ENCODE measurements at places on chromosomes 4 and X.

DNA sequence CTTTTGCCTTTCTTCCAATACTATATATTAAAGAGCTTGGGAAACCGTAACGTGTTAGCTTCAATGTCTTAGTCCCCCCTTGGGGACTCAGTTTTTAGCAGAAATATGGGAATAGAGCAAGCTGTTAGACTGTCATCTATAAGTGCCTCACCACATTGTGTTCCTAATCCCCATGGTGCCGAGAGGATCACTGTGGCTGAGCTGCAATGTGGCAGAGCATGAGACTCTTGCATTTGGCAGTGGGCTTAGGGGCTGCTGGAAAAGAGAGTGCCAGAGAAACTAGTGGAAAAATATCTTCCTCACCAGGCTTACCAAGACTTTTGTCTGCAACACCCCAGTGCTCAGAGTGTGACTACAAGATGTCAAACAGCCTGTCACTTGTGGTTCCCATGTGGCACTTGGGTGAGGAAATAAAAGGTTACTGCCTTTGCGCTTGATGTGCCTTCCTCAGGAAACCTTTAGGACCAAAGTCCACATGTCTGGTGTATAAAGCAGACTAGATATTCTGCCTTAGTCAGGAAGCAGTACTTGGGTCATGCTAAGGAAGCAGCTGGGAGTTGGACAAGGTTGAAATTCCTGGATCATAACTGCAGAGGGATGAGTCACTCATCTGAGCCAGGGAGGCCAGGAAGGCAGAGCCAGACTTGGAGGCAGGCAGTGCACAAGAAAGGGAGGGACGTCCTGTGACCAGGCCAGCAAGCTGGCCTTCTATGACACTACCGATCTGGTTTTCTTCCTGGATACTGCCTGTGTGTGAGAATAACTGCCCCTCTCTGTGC, 9.7 kb upstream of the MAGEA4 start:
- no peak for DNase-seq

- DNase-seq, result no peak
These were observed 13.4 kb downstream of the TRPC3 start for GRCh38 chr4:121938282-121939092.

- no peak for DNase-seq
These were observed 1869.7 kb downstream of the PCDH7 start for GRCh38 chr4:32589853-32590252.

GRCh38 chrX:1821846-1822245, 207.0 kb downstream of the ASMT start:
- DNase-seq, result no peak

DNA sequence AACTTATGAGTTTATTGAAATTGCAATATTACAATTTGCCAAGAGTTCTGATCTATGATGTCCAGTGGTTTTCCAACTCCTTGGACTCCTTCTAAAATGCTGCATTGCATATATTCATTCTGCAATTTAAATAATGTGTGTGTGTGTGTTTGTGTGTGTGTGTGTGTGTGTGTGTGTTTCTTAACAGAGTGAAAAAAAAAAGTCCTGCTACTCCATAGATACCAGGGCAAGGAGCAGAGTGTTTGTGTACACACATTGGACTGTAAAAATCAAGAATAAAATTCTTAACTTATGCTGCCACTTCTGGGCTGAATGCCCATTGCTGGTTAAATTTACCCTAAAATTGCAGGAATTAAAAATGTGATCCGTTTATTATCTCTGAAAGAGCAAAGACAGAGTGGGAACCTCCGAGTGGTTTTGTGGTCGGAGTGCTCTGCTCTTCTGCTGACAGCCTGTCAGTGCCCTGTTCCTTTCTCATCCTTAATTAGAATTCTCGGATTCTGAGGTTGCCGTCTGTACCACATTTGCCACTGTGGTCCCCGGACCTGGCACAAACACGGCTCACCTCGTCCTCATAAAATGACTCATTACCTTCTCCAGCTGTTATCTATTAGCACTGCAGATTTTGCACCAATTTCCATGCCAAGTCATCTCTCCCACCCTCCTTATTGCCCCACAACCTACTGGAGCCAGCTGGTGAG, 355.5 kb downstream of the KCNIP4 start:
- DNase-seq, result no peak

DNA sequence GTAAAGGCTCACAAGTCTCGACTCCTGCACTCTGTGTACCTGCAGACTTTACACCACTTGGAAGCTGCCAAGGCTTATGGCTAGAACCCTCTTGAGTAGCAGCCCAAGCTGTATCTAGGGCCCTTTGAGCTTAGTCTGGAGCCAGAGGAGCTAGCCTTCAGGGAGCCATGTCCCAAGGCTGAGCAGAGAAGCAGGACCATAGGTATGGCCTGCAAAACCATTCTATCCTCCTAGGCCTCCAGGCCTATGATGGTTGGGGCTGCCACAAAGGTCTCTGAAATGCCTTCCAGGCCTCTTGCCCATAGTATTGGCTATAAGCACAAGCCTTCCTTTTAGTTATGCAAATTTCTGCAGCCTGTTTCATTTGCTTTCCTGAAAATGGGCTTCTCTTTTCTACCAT, 380.7 kb upstream of the CPXCR1 start:
- DNase-seq, result no peak

GRCh38 chr4:88054229-88054628, 46.8 kb downstream of the PKD2 start:
- no peak for DNase-seq

DNA sequence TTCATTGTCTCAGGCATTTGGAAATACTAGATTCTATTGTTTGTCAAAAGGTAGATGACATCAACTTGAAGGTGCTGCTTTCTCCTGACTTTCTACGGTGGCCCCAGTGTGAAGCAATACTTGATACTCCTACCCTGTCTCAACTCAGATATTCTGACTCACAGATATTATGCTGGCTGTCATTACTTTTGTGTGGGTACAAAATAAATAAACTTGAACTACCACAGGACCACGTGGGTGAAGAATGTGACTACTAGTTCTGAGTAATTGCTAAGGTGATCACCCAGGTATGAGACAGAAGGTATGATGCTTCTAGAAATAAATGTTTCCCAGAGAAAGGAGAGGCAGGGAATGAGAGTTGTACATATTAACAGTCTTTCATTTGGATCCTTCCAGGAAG, 275.3 kb upstream of the SPOCK3 start:
- DNase-seq, result no peak

DNA sequence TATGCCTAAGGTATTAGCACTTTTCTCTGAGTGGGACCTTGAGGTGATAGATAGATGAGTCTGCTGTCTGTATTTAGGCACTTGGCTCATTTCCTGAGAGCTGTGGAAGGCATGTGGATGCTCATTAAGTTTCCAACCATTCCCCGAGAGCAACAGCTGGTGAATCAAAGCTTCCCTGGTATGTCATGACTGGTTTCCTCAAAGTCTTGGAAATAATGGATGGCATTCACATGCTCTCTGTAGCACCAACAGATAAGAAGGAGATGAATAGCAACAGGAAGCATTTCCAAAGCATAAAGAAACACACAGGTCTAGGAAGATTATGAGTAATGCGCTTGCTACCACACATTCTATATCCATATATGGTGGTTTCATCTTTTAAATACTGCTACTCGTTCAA, 118.3 kb upstream of the ETNPPL start:
- DNase-seq, result no peak

GRCh38 chr4:133394971-133395627, 246.0 kb downstream of the PCDH10 start:
- no peak for DNase-seq

GRCh38 chr4:74950200-74950599, 17.3 kb downstream of the PARM1 start:
- DNase-seq, result no peak

DNA sequence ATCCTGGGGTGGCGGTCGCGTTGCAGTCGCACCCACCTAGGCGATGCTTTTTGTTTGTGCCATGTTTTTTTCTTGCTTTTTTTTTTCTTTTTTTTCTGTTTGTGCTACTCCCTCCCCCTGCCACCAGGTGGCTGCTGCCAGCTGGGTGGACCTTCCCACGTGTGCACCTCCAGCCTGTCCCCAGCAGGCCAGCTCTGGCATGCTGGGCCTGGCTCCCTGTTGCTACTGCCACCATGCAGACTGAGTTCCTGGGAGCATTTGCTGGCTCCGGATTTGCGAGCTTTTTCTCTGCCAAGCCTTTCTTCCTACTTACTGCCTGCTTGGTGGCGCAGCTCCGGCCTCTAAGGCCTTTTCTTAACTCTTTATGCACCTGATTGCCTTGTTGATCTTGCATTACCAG, 161.2 kb upstream of the WDFY3 start:
- no peak for DNase-seq

- no peak for DNase-seq
These were observed 6.9 kb downstream of the SH3TC1 start for GRCh38 chr4:8205749-8206611.

DNA sequence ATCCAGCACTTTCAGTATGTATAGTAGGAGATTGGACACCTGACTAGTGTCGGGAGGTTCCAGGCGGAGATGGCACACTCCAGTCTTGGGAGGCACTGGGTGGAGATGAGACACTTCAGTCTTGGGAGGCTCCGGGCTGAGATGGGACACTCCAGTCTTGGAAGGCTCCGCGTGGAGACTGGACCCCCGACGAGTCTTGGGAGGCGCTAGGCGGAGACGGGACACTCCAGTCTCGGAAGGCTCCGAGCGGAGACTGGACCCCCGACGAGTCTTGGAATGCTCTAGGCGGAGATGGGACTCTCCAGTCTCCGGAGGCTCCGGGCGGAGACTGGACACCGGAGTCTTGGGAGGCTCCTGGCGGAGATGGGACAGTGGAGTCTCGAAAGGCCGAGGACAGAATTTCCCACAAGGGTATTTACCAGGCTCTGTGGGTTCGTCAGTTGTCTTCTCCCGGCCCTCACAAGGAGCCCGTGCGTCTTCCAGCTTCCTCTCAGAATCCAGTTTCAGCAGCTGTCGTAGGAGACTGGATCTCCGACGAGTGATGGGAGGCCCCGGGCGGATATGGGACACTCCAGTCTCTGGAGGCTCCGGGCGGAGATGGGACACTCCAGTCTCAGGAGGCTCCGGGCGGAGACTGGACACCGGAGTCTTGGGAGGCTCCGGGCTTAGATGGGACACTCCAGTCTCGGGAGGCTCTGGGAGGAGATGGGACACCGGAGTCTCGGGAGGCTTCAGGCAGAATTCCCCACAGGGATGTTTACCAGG, 952 bp downstream of the FAM47A start:
- no peak for DNase-seq

- no peak for DNase-seq
These were observed 197.6 kb downstream of the ANTXR2 start for GRCh38 chr4:79875344-79875899.

DNA sequence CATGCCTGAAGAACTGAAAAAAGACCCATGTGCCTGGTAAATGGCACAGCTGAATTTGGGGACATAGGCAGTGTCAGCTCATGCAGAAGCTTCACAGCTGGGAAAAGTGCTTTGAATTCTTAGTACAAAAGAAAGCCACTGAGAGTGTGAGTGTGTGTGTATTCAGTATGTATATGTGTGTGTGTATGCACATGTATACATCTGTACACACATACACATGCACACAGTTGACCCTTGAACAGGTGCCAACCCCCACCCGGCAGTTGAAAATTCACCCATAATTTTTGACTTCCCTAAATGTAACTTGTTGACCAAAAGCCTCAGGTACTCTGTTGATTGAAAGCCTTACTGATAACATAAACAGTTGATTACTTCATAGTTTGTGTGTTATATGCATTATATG, 49.5 kb upstream of the ENPP6 start:
- DNase-seq, result no peak

DNA sequence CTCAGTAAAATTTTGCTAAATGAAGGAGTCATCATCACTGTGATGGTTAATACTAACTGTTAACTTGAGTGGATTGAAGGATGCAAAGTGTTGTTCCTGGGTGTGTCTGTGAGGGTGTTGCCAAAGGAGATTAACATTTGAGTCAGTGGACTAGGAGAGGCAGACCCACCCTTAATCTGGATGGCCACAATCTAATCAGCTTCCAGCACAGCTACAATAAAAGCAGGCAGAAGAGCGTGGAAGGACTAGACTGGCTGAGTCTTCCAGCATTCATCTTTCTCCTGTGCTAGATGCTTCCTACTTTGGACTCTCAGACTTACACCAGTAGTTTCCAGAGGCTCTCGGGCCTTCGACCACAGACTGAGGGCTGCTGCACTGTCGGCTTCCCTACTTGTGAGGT, 21.3 kb upstream of the WDR44 start:
- no peak for DNase-seq

DNA sequence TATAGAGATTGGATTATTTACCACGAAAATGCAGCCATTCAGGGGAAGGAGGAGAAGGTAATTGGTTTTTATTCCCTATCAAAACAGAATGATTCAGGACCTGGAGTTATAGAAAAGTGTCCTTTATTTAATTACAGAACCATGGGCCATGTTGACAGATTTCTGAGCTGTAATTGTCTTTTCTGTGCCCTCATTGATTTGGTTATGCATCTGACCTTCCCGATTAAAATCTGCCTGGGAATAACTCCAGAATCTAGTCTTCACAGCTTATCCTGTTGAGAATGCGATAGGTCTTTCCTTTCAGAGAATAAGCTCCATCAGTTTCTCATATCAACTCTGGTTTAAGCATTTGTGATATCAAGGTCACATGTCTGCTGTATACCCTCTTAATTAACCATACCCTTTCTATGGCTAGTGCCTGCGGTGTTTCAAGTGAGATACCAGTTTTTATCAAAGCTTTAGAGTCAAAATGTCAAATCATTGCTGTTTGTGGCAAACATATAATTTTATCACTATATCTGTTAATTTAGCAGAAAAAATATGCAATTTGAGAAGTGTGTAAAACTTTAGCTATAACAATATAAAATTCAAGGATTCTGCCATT, 37.2 kb upstream of the ANK2 start:
- DNase-seq, result no peak

DNA sequence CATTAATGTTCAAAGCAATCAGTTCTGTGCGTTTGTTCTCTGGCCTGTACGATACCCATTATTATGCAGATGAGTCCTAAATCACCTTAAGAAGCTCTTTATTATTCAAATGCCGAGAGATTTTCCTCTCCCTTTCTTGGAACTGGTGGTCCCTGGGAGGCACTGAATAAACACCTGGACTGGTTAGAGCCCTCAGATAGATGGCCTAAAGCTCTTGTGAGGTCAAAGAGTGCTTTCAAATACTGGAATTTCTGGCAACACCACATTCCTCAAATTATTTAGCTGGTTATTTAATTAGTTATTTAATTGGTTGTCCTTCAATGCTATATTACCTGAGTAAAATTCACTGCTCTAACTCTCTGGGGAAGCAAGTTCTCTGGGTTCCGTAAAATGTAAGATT, 3.0 kb downstream of the ARHGEF38 start:
- DNase-seq, result no peak

DNA sequence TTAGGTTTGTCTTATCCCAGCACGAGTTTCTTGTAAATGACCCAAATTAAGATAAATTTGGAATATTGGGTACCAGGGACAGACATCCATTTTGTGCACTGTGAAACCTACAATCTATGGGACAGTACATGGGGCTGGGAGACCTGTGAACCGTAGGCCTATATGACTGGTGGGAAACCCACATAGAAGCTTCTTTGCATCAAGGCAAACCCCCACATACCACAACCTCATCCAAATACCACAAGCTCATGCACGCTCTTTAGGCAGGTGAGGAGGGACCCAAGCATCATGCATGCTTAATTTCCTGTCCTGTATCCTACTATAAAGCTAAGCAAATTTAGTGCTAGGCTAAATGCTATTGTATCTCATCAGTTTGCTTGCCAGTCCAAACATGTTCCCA, 47.8 kb downstream of the NIPAL1 start:
- DNase-seq, result no peak

Measured in stimulated activated CD8-positive, alpha-beta memory T cell treated with anti-CD3 and anti-CD28 coated beads, Interleukin-15, amount 100 ng/mL, for 4 hours (primary cell).